ENCODE measurements at places on chromosomes 5 and 9.

GRCh38 chr5:139700711-139701055 lies 52.5 kb downstream of the CXXC5 start:
- no peak for DNase-seq

- DNase-seq, result no peak
These were observed 14.0 kb upstream of the GPR151 start for GRCh38 chr5:146529984-146530383.

GRCh38 chr5:179331591-179332375 lies 13.5 kb downstream of the ADAMTS2 start:
- no peak for DNase-seq

- DNase-seq, result no peak
These were observed 526.0 kb downstream of the ZNF608 start for GRCh38 chr5:124220418-124220817.

DNA sequence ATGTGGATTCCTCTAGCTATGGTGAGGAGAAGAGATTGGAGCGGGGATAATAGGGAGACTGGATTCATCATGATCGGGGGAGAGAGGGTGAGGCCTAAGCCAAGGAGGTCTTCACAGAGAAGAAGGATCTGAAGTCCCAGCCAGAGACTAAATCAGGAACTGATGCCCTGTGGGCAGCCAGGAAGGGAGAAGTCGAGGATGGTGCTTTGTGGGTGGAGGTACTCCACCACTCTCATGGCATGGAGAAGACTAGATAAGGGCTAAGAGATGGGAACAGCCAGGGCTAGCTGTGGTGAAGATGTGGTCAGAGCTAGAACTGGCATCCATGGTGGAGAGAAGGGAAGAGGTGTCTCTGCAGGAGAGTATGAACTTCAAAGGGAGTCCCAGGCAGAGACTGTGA lies 3.0 kb upstream of the RGS14 start:
- no peak for DNase-seq

- DNase-seq, result no peak
These were observed 156.7 kb upstream of the TLX3 start for GRCh38 chr5:171152382-171152781.

All from left colon (tissue), 2 donors.